ENCODE measurements at places on chromosomes 2 and 18.

DNA sequence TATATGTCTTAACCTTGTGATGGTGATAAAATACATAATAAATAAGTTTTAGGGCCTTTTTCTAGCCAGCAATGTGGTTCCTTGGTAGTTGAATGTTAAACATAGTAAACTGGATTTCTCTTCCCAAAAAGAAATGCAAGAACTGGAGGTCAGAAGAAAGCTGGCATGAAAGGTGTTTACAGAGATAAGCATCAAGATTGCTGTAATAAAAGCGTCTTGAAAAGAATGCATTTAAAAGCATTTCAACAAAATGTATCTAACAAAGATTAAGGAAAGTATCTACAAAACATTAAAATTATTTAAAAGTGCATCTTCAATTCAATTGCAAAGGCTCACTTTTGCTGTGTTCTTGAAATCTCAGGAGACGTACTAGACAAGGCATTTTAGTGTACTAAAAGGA, 419.0 kb downstream of the ERBB4 start:
- no peak for DNase-seq

- DNase-seq: no peak
These were observed 241.6 kb downstream of the CDCA7 start for GRCh38 chr2:173596244-173596643.

DNA sequence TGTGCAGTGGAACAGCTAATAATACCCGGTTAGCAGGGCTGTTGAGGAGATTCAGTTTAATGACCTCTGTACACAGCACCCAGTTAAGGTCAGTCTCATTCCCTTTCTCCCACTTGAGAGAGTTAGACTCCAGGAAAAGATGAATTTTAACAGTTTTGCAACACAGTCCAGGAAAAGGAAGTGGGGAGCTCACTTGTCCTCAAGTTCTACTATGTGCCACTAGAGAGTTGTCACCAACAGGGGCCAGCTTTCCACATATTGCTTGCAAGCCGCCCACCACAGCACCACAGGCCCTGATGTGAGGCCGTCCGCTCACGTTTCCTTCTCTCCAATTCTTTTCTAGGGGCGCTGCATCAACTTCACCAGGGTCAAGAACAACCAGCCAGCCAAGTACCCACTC, 142.1 kb downstream of the GFPT1 start:
- no peak for DNase-seq

DNA sequence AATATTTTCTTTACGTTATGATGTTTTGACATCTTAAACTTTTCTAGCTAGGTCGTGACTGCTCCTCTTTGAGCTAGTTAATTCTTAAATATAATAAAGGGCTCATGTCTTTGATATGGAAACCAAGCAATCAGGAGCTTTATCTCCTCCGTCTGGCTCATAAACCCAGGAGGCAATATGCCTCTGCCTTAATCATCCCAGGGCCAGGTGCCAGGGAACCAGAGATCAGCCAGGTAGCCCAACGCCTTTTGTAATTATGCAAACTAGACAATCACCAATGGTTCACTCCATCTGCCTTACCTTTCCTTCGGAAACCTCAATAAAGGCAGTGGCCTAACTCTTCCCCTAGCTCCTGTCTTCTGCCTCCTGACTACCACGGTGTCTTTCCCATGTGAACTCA, 213.7 kb downstream of the KCNJ3 start:
- no peak for DNase-seq

GRCh38 chr2:210586381-210586780, 30.0 kb downstream of the CPS1 start:
- DNase-seq: no peak

Measured in kidney epithelial cell (primary cell).